AML-193 (cell line): ENCODE measurements at places on chromosomes 6 and 20.

DNA sequence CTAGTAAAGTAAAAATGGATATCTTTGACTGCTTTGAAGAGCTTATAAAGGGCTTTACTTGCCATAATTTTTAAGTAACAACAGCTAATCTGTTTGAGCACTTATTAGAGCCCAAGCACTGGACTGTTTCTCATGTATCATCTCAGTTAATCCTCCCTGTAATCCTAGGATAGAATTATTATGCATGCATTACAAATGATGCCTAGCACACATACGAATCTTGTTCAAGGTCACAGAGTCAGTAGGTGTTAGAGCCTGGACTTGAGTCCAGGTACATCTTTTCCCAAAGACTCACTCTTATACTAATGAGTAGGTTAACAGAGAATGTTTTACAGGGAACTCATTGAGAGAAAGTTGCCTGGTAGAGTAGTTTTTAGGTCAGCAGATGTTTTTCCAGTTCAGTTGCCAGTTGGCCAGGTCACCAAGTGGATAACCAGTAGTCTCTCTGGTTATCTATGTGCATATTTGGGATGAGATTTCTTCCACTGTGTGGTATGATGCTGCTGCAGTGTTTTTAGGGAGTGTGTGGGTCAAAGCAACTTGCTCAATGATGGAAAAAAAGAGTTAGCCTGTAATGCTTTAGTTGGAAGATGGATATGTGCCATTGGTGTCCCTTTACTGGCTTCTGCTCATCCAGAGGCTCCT is 32.3 kb upstream of the LAMA4 start:
- DNase-seq: no peak

DNA sequence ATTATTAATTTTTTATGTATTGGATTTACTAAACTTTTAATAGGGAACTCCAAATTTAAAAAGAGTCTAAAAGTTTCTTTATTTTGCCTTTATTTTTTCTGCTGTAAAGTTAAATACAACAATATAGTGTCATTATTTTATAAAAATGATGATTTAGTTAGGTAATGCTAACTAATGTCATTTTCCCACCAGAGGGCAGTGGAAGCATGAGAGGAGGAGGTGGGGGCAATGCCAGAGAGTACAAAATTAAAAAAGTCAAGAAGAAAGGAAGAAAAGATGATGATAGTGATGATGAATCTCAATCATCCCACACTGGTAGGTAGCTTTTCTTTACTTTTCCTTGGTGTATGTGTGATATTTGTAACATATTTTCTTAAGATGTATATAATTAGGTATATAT is 20.2 kb upstream of the FHL5 start:
- peak; percentile 13 for DNase-seq

DNA sequence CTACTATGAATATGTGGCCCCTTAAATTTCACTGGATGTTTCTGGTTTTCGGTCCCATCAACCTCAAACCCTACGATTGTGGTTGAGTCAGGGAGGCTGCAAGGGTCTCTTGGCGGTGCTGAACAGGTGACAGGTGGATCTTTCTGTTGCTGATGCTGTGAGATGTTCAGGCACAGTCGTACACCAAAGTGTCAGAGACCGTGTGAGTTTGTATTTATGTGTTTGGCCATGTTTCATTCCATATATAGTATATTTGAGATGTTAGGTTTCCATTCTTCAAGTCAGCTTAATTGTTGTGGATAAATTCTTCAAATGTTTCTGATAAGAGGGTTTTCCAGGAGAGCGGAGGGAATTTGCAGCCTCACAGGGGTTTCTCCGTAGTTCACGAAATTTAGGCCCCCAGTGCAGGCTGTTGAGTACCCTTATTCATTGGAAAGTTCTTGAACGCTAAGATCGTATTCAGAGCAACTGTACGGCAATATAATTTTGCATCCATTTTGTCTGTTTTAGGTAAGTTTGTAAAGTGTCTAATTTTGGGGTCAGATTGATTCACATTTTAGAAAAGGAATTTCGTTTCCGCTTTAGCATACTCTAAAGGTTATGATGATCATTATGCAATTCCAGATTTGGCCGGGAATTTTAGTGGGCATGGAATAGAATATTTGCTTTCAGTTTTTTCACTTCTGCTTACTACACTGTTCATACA is 1.2 kb downstream of the TAB2 start:
- DNase-seq: no peak

DNA sequence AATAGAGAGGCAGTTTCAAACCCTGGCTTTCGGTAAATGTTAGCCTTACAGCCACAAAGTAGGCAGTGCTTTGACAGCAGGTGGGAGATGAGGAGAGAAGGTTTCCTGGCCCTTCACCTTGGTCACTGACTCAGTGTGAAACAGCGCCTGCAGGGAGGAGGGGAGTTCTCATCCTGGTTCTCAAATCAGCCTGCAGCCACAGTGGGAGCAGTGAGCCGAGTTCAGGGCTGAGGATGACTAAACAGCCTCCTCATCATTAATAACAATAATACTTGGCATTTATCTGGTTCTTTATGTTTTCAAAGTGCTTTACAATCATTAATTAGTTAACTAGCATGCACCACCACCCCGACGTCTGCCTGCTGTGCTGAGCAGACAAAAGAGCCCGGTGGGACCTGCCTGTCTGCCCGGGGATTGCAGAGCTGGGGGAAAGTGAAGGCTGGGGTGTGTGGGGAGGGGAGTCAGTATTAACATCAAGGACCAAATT is 59.6 kb downstream of the PRDM1 start:
- no peak for DNase-seq

DNA sequence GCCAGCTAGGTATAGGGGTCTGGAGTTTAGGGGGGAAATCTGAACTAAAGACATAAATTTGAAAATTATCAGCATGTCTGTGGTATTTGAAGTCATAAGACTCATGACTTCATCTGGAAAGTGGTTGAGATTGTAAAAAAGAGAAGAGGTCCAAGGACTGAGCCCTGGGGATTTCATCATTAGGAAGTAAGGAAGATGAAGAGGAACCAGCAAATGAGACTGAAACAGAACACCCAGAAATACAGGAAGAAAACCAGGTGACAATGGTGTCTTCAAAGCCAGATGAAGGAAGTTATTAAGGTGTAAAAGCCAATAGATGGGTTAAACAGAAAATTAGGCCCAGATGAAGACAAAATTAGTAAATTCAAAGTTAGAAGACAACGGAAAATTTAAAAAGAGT is 49.1 kb upstream of the UBR2 start:
- DNase-seq: peak; percentile 54

DNA sequence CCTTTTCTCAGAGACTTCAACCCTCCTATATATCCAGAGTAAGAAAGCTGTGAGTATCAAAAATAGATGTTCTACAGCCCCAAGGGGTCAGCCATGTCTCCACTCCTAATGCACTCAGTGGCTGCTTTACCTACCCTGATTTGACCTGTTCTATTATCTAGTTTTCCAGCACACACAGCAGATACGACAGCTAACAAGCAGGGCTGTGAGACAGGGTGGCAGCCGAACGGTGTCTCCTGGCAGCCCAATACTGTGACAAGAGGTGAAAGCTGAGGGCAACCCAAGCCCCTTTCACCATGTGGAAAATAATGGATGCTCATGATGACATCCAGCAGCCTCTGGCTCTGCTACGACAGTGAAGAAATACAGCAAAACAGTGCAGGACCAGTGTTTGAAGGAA is 67.9 kb downstream of the KIF13A start:
- no peak for DNase-seq

DNA sequence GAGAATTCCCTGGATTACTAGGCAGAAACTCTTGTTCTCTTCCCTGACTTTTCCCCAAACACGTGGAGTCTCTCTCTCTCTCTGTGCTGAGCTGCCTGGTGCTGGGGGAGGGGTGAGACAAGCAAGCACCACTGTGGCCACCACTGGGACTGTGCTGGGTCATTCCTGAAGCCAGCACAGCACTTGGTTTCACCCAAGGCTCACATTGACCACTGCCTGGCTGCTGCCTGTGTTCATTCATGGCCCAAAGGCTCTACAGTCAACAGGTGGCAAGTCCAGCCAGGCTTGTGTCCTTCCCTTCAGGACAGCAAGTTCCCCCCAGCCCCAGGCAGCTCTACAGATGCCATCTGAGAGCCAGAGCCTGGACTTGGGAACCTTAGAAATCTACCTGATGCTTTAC is 92.2 kb downstream of the CTNNBL1 start:
- DNase-seq: no peak

- DNase-seq: no peak
Observed at GRCh38 chr6:10874207-10874606, 7.6 kb downstream of the GCM2 start.

DNA sequence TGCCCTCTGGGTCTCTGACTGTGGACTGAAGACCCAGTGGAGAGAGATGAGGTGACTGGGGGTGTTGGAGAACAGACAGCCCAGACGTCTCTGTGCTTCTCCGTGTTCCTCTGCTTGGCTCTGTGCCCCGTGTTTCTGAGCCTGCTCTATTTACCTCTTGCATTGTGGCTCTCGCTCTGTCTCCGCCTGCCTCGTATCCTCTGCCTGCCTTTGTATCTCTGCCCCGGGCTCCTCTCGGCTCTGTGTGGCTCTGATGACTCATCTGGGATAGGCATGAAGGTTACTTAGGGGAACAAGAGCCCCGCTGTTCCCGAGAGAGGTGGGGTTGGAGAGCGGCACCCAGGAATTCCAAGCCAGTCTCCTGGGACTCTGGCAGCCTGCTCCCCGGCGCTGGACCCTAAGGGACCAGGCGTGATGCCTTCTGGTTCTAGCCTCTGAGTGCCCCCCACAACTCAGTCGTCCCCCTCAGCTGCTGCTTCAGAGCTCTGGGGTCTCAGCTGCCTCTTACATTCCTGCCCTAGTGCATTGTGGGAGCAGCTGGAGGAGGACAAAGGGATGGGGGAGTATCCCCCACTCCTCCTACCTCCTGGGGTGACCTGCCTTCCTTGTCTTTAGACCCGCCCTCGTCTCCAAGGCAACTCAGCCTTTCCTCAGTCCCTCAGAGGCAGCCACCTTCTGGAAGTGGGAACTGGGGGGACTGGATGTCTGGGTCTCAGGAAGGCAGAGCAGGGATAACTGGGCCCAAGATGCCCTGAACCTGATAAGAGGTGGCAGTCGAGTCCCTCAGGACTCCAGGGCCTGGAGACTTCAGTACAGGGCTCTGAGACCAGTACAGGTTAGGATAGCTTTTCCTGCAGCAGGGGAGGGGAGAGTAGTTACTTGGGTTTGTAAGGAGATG is 1.9 kb downstream of the DDR1 start:
- no peak for DNase-seq

GRCh38 chr20:723756-724155 is 44.5 kb downstream of the SLC52A3 start:
- DNase-seq: no peak

GRCh38 chr6:111605100-111605751 is 452 bp downstream of the TRAF3IP2 start:
- peak; percentile 78 for DNase-seq

DNA sequence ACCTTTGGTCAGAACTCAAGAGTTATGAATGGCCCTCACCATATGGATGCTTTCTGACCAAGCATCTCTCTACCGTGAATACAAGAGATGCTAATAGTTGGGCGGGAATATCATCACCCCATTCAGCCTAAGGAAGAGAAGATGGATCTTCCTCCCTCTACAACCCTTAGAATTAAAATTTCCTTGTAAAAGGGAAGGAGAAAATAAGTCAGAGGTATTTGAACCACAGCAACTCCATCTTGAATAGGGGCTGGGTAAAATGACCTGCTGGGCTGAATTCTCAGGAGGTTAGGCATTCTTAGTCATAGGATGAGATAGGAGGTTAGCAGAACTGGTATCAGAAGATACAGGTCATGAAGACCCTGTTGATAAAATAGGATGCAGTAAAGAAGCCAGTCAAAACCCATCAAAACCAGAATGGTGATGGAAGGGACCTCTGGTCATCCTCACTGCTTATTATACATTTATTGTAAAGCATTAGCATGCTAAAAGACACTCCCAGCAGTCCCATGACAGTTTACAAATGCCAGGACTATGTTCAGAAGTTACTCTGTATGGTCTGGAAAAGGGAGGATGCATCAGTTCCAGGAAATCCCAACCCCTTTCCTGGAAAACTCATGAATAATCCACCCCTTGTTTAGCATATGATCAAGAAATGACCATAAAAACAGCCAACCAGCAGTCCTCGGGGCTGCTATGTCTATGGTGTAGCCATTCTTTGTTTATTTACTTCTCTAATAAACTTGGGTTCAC is 101.2 kb downstream of the DTNBP1 start:
- no peak for DNase-seq

- no peak for DNase-seq
Observed at GRCh38 chr20:32282461-32282860, 5.0 kb downstream of the KIF3B start.

- no peak for DNase-seq
Observed at GRCh38 chr6:23731609-23732008, 394.4 kb upstream of the NRSN1 start.

GRCh38 chr6:149217466-149217888 is 100.0 kb upstream of the TAB2 start:
- DNase-seq: no peak

GRCh38 chr20:61972636-61973508 is 92.8 kb downstream of the TAF4 start:
- no peak for DNase-seq

DNA sequence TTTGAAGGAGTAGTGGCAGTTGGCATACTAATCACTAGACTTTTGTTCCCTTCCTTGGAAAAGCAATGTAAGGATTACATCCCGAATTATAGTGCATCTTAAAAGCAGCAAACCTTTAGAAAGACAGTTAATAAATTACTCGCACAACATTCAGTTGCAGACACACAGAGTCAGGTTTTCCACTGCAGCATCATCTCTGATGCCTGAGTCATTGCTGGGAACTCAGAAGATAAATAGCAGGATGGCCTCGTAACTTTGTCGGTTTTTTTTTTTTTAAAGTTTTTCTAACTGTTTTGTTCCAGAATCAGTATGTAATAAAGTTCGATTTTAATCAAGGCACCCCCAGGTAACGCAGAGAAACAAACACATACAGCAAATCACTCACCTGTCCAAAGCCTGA is 34.3 kb downstream of the GJA10 start:
- DNase-seq: no peak

- no peak for DNase-seq
Observed at GRCh38 chr6:168542301-168542700, 101.3 kb downstream of the SMOC2 start.

DNA sequence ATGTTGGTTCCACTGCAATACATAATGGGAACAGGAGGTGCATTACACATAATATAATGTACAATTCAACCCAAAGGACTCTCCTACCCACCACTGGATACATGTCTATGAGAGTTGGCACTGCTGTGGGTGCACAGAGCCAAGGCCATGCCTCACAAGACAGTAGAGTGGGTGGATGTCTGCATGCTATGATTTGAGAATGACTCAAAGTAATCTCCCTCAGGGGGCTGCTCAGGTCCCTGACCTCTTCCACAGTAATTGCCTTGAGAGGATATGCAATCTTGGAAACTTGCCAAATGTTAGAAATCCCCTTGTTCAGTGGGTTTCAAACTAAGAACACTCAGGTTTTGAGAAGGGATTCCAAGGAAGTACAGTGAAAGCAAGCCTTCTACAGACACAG is 79.0 kb downstream of the ANKEF1 start:
- no peak for DNase-seq
